ENCODE measurements at places on chromosomes 3 and 15.

- no peak for DNase-seq
Observed at GRCh38 chr15:82890338-82890994, 62.1 kb downstream of the HOMER2 start.

GRCh38 chr3:126541628-126542339 lies 16.9 kb downstream of the C3orf22 start:
- no peak for DNase-seq

GRCh38 chr3:8266730-8267131 lies 234.9 kb upstream of the LMCD1 start:
- no peak for DNase-seq

GRCh38 chr3:184805351-184806038 lies 6.5 kb upstream of the VPS8 start:
- no peak for DNase-seq

- no peak for DNase-seq
Observed at GRCh38 chr3:9175421-9175820, 74.0 kb downstream of the SRGAP3 start.

DNA sequence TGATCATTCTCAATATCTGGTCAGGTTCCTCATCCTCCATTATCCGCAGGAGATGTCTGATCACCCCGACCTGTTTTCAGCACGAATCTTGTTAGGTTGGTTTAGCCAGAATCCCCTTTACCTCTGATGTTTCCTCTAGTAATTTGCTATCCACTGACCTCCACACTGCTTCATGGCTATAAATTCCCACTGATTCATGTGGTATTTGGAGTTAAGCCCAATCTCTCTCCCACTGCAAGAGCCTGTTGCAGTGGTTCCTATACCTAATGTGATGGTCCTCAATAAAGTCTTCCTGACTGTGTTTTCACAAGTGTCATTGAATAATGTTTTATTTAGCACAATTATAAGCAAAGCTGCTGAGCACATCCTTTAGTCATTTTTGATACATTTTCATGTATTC lies 124.8 kb upstream of the CNTN3 start:
- no peak for DNase-seq

GRCh38 chr15:65612949-65613744 lies 2.2 kb upstream of the INTS14 start:
- DNase-seq, result no peak

DNA sequence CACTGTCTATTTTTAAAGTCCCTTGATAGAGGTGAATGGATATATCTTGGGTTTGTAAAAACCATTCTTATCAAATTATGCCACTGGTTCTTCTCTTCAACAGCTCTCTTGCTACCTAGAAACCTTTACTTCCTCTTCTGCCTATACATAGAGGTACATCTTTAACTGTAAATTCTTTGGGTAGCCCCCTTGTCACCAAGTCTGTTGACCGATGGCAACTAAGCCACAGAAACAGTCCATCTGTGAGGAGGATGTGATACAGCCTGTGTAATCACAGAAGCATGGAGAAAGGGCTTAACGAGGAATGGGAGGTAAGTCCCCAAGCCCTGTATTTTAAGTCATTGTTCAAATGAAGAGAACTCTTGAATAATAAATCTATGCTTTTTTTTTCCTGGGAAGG lies 246.5 kb upstream of the MDFIC2 start:
- DNase-seq, result no peak

- no peak for DNase-seq
Observed at GRCh38 chr3:71584394-71585011, 975 bp upstream of the FOXP1 start.

DNA sequence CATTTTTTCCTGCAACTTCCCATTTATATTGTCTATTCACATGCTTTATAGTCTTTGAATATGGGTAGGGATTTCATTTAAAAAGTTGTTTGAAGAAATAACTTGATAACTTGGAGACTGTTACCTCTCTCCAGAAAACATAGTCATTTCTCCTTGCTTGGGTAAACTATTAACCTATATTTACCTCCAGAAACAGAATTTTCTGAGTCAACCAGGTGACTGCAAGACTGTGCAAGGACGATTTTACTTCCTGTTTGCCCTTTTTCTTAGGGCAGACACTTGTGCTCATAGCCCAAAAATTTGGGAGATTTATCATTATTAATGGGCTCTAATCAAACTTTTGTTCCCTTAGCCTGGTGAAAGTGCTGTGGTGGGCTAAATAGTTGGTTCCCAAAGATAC lies 14.3 kb upstream of the MOBP start:
- no peak for DNase-seq

- no peak for DNase-seq
Observed at GRCh38 chr15:60121845-60122244, 117.7 kb downstream of the FOXB1 start.

DNA sequence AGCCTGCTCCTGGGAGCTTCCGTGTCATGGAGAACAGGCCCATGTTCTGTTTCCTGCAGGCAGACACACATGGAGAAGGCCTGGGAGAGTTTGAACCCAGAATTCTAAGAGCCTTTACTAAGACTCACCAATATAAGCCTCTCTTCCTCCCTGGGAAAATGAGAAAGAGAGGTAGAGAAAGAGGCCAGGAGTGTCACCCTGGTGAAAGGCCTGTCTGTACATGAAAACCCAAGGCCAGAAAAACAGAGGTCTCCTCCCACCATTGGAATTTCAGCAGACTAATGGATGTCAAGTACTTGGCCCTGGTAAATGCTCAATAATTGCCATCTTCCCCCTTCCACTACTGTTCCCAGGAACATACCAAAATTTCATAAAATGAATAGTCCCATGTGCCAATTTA lies 117.6 kb downstream of the TOP2B start:
- no peak for DNase-seq

DNA sequence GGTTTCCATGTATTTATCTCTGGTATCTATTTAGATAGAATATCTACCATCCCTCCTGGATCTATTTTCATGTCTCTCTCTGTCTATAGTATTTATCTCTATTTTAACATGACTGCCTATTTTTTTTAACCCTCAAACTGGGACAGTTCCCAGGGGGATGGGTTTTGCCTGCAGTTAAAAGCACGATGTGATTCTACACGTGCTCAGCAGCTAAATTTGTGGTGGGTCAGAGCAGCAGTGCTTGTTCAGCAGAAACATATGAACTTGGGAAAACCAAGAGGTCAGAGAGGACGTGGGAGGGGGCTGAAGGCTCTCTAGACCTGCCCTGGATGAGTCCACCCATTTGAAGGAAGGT lies 189.2 kb downstream of the NTRK3 start:
- no peak for DNase-seq

DNA sequence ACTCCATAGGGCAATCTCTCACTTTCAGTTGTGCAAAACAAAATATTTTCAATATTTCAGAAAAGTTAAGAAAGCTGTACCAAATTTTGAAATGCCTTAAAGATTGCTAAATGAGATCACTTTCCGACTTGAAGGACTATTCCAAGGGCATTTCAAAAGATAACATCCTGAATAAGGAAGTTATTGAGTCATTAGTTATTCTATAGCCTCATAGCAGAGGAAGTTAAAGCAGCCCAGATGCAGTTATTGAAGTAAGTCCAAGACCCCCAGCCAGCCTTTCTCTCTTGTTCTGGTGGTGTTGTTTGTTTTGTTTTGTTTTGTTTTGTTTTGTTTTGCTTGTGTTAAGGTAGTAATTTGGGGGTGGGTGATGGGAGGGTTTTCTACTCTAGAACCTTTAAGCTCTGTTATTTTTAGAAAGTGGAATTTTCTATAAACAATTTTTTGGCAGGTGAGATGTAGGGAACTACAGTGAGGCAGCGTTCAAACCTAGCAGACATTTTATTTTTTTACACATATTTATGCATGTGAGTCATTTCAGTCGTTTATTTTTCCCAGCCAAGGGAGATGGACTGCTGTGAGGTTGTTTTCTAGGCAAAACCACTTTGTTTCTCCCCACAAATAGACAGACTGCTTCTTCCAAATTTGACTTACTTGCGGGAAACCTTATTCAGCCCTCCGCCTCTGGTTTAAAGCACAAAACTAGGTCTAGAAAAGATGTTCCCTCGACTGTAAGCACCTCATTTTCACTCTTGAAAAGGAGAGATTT lies 216.3 kb upstream of the ARPP21 start:
- DNase-seq, result no peak

- peak; percentile 8 for DNase-seq
Observed at GRCh38 chr3:150763841-150764483, 993 bp upstream of the SIAH2 start.

- no peak for DNase-seq
Observed at GRCh38 chr3:99875581-99875928, 57.9 kb downstream of the CMSS1 start.

GRCh38 chr3:196406811-196407470 lies 25.3 kb downstream of the UBXN7 start:
- no peak for DNase-seq

DNA sequence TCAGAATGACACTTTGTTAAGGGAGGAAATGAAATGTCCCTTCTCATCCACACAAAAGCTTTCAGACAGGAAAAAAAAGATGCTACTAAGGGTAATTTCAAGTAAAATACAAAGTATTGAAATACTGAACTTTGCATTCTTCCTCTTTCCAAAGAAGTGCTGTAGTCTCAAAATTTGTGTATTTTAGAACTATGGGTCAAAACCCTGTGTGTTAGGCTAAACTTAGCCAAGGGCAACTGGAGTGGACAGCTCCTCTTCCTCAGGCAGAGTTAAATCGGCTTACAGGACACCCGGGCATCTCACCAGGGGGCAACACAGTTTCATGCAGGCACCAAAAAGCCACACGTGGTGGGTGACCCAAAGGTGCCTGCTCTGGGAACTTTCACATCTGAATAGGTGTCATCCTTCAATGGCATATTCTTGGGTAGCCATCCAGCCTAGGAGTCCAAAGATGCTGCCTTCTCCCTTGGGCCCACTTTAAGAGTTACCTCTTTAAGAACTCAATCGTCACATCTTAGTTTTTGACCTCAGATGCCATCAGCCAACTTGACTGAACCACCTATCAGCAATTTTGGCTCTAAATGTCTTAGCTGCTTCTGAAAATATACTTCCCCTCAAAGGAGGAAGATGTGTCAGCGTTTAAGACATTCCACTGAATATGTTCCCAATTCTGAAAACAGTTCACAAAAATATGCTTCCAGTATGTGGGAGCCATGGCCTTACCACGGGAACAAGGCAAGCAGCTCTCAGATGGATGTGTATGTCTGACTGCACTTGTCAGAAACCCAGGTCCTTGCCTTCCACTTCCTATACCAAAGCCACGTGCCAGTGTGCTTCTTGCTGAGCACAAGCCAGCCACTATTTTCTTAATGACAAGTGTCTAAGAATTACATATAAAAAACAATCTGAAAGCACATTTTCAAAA lies 32.2 kb upstream of the MUC13 start:
- no peak for DNase-seq

- DNase-seq, result no peak
Observed at GRCh38 chr3:134148534-134148933, 102.1 kb downstream of the RYK start.

DNA sequence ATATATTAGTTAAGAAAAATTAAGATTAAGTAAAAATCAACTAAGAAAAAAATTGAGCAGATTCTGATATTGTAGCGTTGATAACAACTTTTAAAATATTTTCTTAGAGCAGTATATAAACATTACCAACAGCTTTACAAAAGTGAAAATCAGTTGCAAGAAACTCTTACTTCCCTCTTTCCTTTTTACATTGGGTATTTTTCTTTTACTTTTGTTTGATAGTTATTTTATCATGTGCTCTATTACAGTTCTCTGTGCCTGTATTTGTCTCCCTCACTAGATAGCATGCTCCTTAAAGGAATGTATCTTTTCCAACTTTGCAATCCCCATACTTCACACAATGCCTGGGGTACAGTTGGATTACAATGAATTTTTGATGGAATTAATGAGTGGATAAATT lies 87.5 kb upstream of the P3H2 start:
- DNase-seq, result no peak

- DNase-seq, result no peak
Observed at GRCh38 chr3:160218136-160218535, 7.1 kb upstream of the C3orf80 start.

GRCh38 chr15:20295238-20295811 lies 246.3 kb downstream of the GOLGA6L6 start:
- no peak for DNase-seq

GRCh38 chr3:159977295-159977694 lies 11.3 kb upstream of the IL12A start:
- DNase-seq, result no peak

- no peak for DNase-seq
Observed at GRCh38 chr3:113205481-113205880, 5.9 kb upstream of the BOC start.

GRCh38 chr15:89751748-89752147 lies 699 bp upstream of the MESP1 start:
- DNase-seq, result no peak

DNA sequence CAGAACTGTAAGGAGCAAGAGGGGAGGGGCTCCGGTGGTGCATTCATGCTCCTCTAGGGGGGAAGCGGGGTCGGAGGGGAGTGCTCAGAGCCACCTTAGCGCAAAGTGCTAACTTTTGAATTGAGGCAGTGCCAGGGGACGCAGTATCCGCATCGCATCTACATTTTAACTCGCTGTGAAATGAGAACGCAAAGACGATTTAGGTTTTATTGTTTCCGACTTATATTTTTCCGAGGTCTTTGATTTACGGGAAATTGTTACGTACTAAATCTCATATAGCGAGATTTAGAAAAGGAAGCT lies 212 bp downstream of the TCAIM start:
- peak; percentile 12 for DNase-seq

DNA sequence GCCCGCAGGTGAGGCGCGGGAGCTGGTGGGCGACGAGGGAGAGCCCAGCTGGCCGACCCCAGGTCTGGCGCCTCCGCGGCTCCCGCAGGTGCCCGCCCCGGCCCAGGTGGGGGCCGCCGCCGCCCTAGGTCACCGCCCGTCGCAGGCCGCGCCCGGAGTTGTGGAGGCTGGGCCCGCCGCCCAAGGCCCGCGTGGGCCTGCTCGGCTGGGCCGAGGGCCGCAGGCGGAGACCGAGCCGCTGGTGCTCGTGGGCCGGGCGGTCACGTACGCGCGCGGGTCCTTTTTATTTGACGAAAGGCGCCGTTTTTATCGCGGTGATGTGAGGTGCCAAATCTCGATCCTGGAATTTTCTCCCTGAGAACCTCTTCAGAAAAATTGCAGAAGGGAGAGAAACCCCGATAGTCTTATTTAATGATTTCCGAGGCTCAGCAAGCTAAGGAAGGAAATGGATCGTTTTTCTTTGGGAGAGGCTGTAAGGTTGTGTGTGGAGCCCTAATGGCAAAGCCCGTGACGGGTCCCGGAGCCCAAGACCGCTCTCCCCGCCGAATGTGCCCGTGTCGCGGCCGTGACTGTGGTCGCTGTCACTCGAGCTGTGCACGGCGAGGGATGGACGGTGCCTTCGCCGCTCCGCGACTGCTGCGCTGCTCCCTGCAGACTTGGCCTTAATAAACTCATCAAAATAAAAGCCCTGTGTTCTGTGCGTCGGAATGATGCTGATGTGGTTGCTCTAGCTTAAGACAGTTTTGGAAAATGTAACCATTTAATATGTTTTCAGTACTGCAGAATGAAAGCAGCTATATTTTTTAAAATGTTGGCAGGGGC lies 612 bp downstream of the APPL1 start:
- DNase-seq, result no peak
